Activated effector memory CD4-positive, alpha-beta T cell treated with Interleukin-2 at 50 U/mL for 16 hours (primary cell): ENCODE measurements at places on chromosomes 7 and 10.

GRCh38 chr7:36023033-36023560 is 130.0 kb upstream of the EEPD1 start:
- DNase-seq, result no peak

- no peak for DNase-seq
Observed at GRCh38 chr7:36944838-36945237, 220.5 kb upstream of the AOAH start.

DNA sequence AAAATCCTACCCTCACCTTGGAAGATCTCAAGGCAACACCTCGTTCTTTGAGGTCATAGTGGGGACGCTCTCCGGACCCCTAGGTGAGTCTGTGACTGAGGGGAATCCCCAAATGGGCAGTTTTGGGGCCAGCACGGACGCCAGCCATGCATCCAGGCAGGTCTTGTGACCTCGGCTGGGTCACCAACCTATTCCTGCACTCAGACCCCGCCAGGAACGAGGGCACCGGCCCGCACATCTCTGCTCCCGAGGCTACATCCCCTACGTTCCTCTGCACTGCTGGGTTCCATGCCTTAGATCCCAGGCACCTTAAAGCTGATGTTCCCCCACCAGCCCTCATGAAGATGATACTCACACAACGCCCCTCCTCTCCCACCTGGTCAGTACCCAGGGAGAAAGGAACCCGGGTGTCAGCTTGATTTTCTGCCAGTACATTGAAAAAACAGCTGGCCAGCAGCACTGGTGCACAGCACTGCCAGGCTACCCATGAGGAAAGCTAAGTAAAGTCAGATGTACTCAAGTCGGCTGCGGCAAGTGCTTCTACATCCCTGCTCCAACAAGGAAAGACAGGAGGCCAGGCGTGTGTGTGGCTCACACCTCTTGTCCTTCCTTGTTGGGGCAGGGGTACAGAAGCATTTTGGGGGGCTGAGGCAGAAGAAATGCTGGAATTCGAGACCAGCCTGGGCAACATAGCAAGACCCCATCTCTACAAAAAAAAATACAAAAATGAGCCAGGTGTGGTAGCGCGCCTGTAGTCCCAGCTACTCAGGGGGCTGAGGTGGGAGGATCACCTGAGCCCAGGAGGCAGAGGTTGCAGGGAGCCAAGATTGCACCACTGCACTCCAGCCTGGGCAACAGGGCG is 48.1 kb downstream of the DIP2C start:
- DNase-seq, result no peak

GRCh38 chr7:26916336-26916735 is 51.9 kb upstream of the SKAP2 start:
- no peak for DNase-seq

DNA sequence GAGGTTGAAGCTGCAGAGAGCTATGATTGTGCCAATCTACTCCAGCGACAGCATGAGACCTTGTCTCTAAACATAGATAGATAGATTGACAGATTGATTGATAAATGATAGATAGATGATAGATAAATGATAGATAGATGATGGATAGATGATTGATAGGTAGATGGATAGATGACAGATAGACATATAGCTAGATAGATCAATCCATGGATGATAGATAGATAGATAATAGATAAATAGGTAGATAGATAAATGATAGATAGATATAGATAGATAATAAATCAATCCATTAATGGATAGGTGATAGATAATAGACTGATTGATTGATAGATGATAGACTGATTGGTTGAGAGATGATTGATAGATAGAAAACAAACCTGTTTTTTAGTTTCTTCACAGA is 349.6 kb downstream of the PAXIP1 start:
- no peak for DNase-seq

DNA sequence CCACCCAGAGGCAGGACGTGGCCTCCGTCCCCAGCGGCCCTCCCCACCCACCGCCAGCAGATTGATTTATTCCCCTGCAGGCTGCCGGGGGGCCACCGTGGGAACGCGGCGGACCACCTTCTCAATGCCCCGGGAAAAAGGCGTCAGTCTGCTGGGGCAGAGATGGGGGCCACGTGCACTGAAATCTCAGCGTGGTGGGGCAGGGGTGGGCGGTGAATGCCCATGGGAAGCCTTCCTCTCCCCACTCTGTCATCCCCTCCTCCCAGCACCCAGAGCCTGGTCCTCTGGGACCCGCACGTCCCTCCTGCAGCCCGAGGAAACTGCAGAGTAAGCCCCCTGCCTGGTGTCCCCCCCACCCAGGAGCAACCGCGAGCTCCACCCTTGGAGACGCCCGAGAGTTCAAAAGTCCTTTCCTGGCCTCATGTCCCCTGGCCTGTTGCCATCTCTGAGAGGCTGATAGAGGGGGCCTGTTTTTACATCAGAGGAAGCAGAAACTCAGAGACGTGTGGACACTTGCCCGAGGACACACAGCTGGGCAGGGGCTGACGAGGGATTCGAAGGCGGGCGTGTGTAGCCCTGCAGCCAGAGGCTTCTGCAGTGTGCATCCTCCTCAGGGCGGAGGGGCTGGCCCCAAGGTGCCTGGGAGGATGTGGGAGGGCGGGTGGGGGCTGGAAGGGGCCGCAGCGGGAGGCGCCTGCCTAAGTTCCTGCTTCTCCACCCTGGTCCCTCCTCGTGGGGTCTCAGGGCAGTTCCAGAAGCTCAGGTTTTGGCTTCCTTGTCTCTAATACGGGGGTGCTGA is 21.8 kb downstream of the UNCX start:
- no peak for DNase-seq

DNA sequence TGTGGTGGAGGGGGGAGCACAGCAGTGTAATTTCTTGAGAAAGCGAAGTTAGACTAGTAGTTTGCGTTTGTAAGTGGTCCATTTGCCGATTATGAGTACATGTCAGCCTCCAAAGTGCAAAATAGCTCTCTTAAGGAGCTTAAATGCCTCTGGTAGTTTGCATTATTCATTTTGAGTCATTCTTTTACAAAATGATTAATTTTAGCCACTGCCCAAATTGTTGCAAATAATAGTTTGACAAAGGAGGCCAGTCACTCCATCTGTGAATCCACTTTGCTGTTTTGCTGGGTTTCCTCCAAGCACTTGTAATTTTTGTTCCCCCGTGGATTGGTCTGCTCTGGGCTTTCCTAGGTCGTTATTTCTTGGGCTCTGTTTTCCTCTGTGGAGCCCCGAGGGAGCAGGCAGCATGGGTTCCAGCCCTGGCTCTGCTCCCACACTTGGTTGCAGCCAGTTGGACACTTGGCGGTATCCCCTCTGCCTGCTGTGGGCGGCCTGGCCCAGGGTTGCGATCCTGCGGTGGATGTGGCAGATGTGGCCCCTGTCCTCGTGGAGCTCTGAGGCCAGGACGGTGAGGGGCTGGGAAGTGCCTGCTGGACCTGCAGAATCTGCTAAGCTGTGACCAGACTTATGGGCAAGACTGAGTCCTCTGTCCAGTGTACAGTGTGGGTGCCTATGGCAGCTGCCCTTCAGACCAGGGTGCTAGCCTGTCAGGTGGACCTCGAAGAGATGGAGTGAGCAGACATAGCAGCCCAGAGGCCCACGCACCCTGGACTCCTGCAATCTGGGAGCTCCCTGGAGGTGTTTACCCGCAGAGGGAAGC is 129.1 kb upstream of the BTBD16 start:
- no peak for DNase-seq

DNA sequence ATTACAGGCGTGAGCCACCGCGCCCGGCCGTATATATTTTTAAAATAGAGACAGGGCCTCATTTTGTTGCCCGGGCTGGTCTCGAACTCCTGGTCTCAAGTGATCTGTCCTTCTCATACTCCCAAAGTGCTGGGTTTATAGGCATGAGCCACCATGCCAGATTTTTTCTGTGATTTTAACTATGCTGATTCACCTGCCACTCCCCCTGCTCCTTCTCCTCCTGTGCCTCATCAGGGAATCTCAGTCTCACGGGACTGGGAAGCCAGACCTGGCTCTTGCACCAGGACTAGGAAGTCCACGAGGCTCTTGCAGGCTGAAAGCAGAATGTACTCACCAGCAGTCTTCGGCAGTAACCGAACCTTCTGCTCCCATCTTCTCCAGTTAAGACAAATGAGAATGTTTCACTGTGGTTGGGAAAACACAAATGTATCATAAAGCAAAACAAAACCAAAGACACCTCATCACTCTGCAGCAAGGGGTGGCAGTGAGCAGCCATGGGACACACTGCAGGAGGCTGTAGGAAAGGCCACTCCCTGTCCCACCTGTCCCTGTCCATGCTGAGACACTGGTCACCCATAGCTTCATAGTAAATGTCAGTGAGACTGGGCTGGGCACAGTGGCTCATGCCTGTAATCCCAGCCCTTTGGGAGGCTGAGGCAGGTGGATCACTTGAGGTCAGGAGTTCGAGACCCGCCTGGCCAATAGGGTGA is 78.7 kb upstream of the MKRN1 start:
- no peak for DNase-seq

- no peak for DNase-seq
Observed at GRCh38 chr10:9399275-9399983, 1344.9 kb downstream of the GATA3 start.
